ENCODE measurements at places on chromosomes 7 and 10.

DNA sequence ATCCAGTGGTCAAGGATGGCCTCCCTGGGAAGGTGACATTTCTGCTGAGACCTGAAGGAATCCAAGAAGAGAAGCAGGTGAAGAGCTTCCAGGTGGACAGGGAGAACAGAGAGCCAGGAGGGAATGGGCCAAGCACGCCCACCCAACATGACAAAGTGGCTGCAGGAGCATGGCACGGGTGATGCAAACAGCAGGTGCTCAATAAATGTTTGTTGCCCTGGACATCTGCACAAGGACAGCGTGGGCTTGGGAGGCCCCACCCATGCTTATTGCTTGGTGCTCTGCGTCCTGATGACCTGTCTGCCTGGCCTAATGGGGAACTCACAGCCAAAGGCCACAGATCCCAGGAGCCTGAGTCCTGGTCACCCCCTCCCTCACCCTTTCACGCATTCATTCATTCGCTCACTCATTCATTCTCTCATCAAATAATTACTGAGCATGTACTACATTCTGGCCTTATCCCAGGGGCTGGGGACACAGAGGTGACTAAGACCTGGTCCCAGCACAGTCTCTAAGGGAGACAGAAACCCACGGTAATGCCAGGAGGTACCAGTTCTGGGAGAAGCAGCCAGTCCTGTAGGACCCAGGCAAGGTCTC, 13.1 kb downstream of the RHBDD2 start:
- no peak for DNase-seq

- DNase-seq = no peak
These were observed 966.7 kb upstream of the ZNF722 start for GRCh38 chr7:63031838-63032436.

DNA sequence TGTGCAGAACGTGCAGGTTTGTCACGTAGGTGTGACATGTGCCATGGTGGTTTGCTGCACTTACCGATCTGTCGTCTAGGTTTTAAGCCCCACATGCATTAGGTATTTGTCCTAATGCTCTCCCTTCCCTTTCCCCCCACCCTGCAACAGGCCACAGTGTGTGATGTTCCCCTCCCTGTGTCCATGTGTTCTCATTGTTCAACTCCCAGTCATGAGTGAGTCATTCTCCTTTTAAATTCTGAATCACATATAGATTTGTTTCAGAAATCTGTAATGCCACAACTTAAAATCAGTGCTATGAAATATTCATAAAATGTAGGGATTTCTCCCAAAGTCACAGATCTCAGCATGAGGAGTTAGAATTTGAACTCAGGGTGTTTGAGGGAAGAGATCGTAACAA, 552.5 kb upstream of the MBL2 start:
- no peak for DNase-seq

GRCh38 chr10:71537125-71537524, 140.4 kb downstream of the CDH23 start:
- no peak for DNase-seq

All from nucleus accumbens (tissue), 56 donors.